AG09309 (cell line): ENCODE measurements at places on chromosomes 13 and 19.

GRCh38 chr13:36163286-36163685 lies 32.1 kb upstream of the DCLK1 start:
- no peak for DNase-seq

DNA sequence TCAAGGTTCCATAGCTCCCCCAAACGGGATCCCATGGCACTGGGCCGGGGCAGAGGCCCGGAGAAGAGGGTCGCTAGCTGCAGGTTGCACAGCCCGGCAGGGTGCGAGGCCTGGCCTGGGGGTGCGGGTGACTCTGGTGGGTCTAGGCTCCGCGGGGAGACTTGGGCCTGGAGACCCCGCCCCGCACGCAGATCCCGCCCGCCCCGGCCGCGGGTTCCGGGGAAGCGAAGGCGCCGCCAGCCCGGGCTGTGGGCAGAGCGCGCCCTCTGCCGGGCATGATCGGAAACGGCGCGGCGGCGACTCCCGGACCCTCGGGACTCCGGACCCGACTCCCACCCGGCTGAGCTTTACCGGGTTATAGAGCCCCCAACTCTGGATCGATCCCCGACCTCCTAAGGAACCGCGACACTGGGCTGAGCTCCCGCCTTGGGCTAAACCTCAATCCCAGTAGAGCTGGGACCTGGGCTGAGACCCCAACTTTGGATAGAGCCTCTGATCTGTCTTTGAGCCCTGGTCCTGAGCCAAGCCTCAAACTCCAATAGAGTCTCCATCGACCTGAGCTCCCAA lies 3.1 kb upstream of the TNFAIP8L1 start:
- no peak for DNase-seq

DNA sequence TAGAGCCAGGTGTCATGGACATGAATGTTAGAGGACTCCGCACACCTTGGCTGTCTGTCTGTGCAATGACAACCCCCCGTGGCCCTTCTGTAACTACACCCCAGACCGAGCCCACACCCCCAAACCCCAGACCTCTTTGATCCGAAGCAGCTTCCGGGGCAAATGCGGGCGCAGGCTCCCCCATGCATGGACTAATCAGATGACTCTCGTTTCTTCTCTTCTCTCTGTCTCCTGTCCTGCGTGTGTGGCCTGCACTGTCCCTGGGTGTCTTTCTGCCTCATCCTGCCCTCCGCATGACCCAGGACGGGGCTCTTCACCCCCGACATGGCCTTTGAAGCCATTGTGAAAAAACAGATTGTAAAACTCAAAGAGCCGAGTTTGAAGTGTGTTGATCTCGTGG lies 38.9 kb downstream of the TMED1 start:
- no peak for DNase-seq

GRCh38 chr19:22354665-22355064 lies 67.5 kb downstream of the ZNF98 start:
- DNase-seq = no peak

DNA sequence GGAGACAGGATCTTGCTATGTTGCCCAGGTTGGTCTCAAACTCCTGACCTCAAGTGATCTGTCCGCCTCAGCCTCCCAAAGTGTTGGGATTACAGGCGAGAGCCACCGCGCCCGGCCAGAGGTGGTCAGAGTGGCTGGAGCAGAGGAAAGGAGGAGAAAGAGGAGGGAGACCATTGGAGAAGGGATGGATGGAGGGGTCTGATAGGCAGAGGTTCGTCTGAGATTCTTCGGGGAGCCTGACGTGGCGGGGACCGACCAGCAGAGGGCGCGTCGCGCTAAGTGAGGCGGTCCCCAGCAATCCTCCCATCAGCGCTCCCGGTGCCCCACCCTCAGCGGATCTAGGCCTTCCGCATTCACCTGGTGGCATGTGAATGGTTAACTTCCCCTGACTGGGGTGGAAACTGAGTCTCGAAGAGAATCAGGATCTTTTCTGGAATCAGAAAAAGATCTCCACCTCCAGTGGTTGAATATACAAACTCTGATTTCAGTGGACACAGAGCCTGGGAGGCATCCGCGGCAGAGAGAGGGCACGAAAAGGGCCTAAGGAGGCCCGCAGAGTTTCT lies 8.8 kb downstream of the GTPBP3 start:
- no peak for DNase-seq
